A549 treated with ZK216348 at 1 μM for 4 hours (cell line): ENCODE measurements at places on chromosomes 3 and 15. TPM values are rescaled to one million over a fixed set of nuclear protein-coding genes. Genes with fewer than 3 reads are reported as not detected.

The GRAMD2A gene
- total RNA-seq = not detected in 5 replicates

The FSTL1 gene
- total RNA-seq = 40.6 to 76.2 TPM (median 67.2 TPM) in 5 replicates

The ZBTB38 gene
- 53.6 to 97.6 TPM (median 81.0 TPM) in 5 replicates for total RNA-seq

The PPP1R2 gene
- 13.4 to 20.4 TPM (median 17.4 TPM) in 5 replicates for total RNA-seq

The ACTRT3 gene
- 2.9 to 3.6 TPM (median 3.4 TPM) in 5 replicates for total RNA-seq

The MOBP gene
- total RNA-seq = 0.15 to 0.36 TPM in 2 of 5 replicates, not detected in the others

The MKRN2OS gene
- total RNA-seq = not detected in 5 replicates

The ZNF385D gene
- not detected in 5 replicates for total RNA-seq

The OIP5 gene
- total RNA-seq = 11.9 to 15.8 TPM (median 13.8 TPM) in 5 replicates

The FGF7 gene
- total RNA-seq = not detected in 5 replicates

The CCK gene
- 0.48 to 1.9 TPM (median 1.5 TPM) in 5 replicates for total RNA-seq

The ZNF501 gene
- not detected in 5 replicates for total RNA-seq

The CHST2 gene
- 0.60 to 0.89 TPM (median 0.79 TPM) in 5 replicates for total RNA-seq

The SV2B gene
- 0.02 to 0.20 TPM (median 0.06 TPM) in 5 replicates for total RNA-seq

The SNTN gene
- not detected in 5 replicates for total RNA-seq

The RLBP1 gene
- total RNA-seq = not detected in 5 replicates

The ULK3 gene
- total RNA-seq = 22.1 to 39.8 TPM (median 34.1 TPM) in 5 replicates

The GOLGA8S gene
- total RNA-seq = 0.12 to 0.25 TPM (median 0.18 TPM) in 5 replicates

The MB21D2 gene
- total RNA-seq = 3.3 to 5.2 TPM (median 5.0 TPM) in 5 replicates

The CLDN18 gene
- not detected in 5 replicates for total RNA-seq

The PTX3 gene
- 0.61 to 1.2 TPM (median 1.0 TPM) in 5 replicates for total RNA-seq

The PROS1 gene
- total RNA-seq = 6.8 to 13.9 TPM (median 11.6 TPM) in 5 replicates

The SNRK gene
- 3.2 to 4.9 TPM (median 4.2 TPM) in 5 replicates for total RNA-seq

The NRROS gene
- total RNA-seq = not detected in 5 replicates

The LRRC31 gene
- not detected in 5 replicates for total RNA-seq

The OPA1 gene
- 24.5 to 47.5 TPM (median 28.1 TPM) in 5 replicates for total RNA-seq

The TIMP4 gene
- 10.8 to 13.2 TPM (median 12.0 TPM) in 5 replicates for total RNA-seq

The ACAD11 gene
- total RNA-seq = 3.8 to 6.6 TPM (median 4.6 TPM) in 5 replicates

The TMEM212 gene
- not detected in 5 replicates for total RNA-seq

The SLC27A2 gene
- total RNA-seq = 32.0 to 42.0 TPM (median 33.3 TPM) in 5 replicates

The GABRA5 gene
- 84.5 to 124 TPM (median 113 TPM) in 5 replicates for total RNA-seq

The DUOXA2 gene
- not detected in 5 replicates for total RNA-seq

The SLC12A1 gene
- not detected in 5 replicates for total RNA-seq

The DGKG gene
- total RNA-seq = 7.6 to 16.1 TPM (median 9.5 TPM) in 5 replicates

The GXYLT2 gene
- 1.1 to 3.5 TPM (median 1.4 TPM) in 5 replicates for total RNA-seq

The CHST13 gene
- total RNA-seq = 0.41 to 1.3 TPM (median 1.1 TPM) in 5 replicates

The GOLGA8J gene
- not detected in 5 replicates for total RNA-seq

The CEP19 gene
- 2.6 to 2.9 TPM (median 2.8 TPM) in 5 replicates for total RNA-seq

The CELSR3 gene
- total RNA-seq = 2.5 to 5.7 TPM (median 5.1 TPM) in 5 replicates

The INAFM2 gene
- 4.1 to 8.1 TPM (median 5.3 TPM) in 5 replicates for total RNA-seq

The ITGA11 gene
- 2.3 to 7.9 TPM (median 4.6 TPM) in 5 replicates for total RNA-seq

The ABI3BP gene
- total RNA-seq = 0.98 to 1.8 TPM (median 1.6 TPM) in 5 replicates

The TM4SF1 gene
- 858 to 1,846 TPM (median 1,288 TPM) in 5 replicates for total RNA-seq

The CIDEC gene
- 26.1 to 42.7 TPM (median 29.8 TPM) in 5 replicates for total RNA-seq

The KBTBD13 gene
- total RNA-seq = not detected in 5 replicates

The PLAAT1 gene
- 0.18 TPM in 1 of 5 replicates, not detected in the others for total RNA-seq

The CNTN4 gene
- not detected in 5 replicates for total RNA-seq

The CCDC33 gene
- 5.7 to 8.6 TPM (median 7.2 TPM) in 5 replicates for total RNA-seq

The NOX5 gene
- total RNA-seq = 0.12 to 0.41 TPM (median 0.26 TPM) in 5 replicates

The CCDC54 gene
- not detected in 5 replicates for total RNA-seq

The C2CD4A gene
- total RNA-seq = 0.09 to 0.18 TPM (median 0.15 TPM) in 4 of 5 replicates, not detected in the other

The CTDSPL gene
- 10.2 to 14.7 TPM (median 13.3 TPM) in 5 replicates for total RNA-seq

The KNG1 gene
- total RNA-seq = 0.09 TPM in 1 of 5 replicates, not detected in the others

The CFAP161 gene
- total RNA-seq = not detected in 5 replicates

The SEMA7A gene
- total RNA-seq = 1.9 to 2.7 TPM (median 2.1 TPM) in 5 replicates
